Posterior cingulate gyrus (tissue), 11 donors: ENCODE measurements at places on chromosomes 4 and X.

DNA sequence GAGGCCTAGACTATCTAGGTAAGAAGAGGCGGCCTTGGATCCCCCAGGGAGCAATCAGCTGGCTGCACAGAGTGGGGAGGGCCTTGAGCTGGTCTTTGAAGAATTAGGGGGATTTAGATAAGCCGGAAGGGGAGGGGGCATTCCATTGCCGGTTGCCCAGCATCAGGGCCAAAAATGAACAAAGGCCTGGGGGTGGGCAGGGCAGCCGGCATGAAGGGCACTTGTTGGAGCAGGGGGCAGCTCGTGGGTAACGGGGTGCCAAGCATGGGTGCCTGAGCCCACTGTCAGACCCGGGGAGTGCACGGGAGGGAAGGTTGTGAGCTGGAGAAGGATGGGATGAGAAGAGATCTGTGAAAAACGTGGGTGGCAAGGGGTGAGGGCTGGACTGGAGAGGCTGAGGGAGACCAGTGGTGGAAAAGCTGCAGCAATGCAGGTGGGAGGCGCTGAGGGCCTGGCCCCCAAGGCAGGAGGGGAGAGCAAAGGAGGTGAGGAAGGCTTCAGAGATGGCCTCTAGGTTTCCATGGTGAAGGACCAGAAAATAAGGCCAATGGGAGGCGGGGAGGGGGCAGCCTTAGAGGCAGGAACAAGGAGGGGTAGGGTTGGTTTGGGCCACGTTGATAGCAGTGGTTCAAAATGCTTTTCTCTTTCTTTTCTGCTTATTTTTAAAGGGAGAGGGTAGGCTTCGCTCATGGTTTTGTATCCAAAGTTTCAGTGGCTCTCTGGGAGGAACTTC lies 8.6 kb downstream of the KLF3 start:
- DNase-seq = no peak

- DNase-seq = no peak
Observed at GRCh38 chr4:11468901-11469300, 40.2 kb upstream of the HS3ST1 start.

DNA sequence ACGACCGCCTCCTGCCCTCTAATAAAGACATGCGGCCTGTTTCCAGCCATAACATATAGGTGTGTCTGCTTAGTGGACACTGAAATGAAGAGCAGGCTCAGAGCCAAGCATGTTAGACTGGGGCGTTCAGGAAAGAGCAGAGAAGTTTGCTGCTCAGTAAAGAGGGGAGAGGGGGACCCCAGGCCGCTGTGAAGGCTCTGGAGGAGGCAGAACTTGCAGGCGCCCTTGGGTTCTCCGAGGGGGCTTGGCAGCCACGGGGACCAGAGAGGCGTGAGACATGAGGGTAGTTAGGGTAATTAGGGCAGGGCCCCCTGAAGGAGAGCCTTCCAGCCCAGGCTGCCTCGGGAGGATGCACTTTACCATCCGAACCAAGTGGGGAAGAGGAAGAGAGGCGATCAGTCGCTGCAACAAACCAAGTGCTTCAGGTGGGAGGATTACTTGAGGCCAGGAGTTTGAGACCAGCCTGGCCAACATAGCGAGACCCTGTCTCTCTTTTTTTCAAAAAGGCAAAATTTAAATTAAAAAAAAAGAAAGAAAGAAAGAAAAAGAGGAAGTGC lies 46.6 kb upstream of the CDKN2AIP start:
- peak; percentile 68 for DNase-seq

GRCh38 chrX:37745835-37746217 lies 34.0 kb upstream of the CYBB start:
- no peak for DNase-seq

- DNase-seq = no peak
Observed at GRCh38 chrX:133189195-133189594, 29.0 kb downstream of the TFDP3 start.

DNA sequence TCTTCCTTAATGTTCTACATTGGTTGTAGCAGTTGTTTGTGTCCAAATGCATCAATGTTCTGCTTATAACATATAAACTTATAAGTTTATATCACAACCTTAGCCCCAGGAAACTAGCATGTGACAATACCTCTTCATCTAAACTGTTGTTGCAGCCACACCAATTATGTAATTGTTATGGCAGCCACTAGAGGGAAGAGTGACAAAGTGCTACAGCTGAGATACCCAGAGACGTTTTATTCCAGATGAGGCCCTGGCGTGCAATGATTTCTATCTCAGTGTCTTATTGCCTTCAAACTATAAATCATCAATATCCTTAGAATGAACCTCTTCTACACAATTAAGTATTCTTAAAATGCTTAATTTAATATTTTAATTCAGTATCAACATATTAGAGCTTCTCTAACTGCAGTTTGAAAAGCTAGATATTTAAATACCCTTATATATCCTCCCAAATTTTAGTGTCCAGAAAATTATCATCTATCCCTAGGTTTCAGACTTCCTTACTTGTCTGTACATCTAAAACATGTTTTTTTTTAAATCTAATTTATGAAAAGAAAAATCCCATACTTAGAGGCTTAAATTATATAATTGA lies 171.6 kb downstream of the PCDH10 start:
- DNase-seq = no peak

- peak; percentile 74 for DNase-seq
Observed at GRCh38 chr4:183098019-183098722, 886 bp upstream of the WWC2 start.

DNA sequence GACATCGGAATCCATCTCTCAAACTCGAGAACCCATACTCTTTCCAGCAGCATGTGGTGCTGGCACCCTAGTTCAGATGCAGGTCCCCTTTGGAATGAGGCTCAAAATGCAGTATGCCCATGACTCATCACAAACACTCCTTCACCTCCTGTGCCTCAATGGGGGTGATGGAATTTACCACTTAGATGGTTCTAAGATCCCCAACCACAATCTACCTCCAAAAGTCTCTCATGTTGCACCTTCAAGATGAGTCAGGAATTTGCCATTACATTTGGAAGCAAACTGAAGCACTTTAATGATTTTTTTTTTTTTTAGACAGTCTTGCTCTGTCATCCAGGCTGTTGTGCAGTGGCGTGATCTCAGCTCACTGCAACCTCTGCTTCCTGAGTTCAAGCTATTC lies 8.5 kb upstream of the MID1 start:
- no peak for DNase-seq
